ENCODE measurements at places on chromosomes 6 and 20.

DNA sequence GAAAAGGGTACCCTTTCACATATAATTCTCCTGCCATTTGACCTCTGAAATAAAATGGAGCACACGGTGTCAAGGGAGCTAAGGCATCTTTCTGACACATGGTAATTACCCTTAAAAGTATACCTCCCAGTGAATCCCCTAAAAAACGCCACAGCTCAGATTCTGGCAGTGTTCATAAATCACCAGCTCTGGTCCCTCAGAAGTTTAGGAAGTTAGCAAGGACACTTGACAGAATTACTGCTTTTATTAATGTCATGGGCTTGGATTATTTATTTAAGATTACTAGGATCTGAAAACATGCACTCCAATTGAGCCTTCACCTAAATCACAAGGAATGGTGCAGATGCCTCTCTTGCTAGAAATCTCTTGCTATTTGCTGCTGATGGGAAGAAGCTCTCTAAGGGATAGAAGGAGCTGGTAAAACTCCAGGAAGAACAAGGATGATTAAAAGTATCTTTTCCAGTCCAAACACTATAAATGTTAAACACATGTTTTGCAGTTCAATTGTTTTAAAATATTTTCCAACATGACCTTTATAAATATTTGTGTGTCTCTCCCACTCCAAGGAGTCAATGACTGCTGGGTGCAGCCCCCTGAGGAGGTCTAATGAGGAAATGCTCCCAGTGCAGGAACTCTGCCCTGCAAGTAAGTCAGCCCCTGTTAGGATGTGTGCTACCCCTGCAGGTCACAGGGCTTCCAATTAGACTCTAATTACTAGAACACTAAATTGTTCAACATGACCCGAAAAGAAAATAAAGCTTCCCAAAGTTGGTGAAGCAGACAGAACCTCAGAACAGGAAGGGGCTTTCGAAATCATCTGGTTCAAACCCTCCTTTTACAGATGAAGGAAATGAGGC lies 230.3 kb downstream of the TFAP2A start:
- no peak for DNase-seq

GRCh38 chr20:10922506-10922905 lies 248.7 kb upstream of the JAG1 start:
- DNase-seq = no peak

DNA sequence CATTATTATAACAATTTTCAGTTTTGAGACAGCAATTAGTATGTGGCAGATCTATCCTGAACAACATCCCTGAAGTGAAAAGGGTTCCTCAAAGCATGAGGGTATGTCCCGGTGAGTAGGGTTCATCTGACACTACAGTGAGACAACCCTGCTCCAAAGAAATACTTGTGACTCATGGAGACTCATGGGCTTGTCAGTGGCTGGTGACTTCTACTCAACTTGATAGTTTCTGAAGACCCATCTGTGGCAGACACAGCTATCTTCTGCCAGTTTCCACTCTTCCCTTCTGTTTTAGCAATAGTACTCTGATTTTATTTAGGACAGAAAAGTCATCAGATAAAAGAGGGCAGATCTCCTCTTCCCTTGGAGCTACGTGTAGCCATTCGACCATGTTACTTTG lies 41.4 kb downstream of the MAP3K7 start:
- DNase-seq = no peak

- no peak for DNase-seq
These were observed 13.4 kb downstream of the SLC22A16 start for GRCh38 chr6:110462884-110463481.

- no peak for DNase-seq
These were observed 2.2 kb downstream of the KCNB1 start for GRCh38 chr20:49480236-49480635.
